ENCODE measurements at places on chromosomes 1 and 21. TPM values are rescaled to one million over a fixed set of nuclear protein-coding genes. Genes with fewer than 3 reads are reported as not detected.

The LRRN2 gene
- 16.9 TPM for total RNA-seq

The SPRR2E gene
- total RNA-seq, result not detected

The HRNR gene
- total RNA-seq, result not detected

The NUDT4B gene
- total RNA-seq, result 2.4 TPM

The TMCC2 gene
- 1.7 TPM for total RNA-seq
